ENCODE measurements at places on chromosomes 2 and 18. TPM values are rescaled to one million over a fixed set of nuclear protein-coding genes. Genes with fewer than 3 reads are reported as not detected.

GRCh38 chr2:45256173-45256866 lies 247.1 kb upstream of the SIX2 start:
- DNase-seq = no peak

DNA sequence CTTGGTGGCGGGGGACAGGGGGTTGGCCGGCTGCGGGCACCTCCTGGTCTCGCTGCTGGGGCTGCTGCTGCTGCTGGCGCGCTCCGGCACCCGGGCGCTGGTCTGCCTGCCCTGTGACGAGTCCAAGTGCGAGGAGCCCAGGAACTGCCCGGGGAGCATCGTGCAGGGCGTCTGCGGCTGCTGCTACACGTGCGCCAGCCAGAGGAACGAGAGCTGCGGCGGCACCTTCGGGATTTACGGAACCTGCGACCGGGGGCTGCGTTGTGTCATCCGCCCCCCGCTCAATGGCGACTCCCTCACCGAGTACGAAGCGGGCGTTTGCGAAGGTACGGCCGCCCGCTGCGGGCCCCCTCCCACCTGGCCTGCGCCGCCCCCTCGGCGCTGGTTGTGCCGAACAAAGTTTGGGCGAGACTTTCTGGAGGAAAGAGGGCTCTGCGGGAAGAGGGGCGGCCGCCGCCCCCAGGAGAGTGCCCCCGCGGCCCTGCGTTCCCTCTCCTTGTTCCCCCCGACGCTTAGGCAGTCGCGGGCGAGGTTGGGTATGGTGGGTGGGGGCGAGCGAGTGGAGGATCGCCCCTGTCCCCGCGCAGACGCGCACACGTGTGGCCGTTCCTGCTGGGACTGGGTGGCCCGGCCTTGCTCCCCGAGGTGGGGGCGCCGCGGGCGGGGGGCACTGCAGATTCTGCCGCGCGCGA lies 866 bp downstream of the CRIM1 start:
- peak; percentile 86 for DNase-seq

DNA sequence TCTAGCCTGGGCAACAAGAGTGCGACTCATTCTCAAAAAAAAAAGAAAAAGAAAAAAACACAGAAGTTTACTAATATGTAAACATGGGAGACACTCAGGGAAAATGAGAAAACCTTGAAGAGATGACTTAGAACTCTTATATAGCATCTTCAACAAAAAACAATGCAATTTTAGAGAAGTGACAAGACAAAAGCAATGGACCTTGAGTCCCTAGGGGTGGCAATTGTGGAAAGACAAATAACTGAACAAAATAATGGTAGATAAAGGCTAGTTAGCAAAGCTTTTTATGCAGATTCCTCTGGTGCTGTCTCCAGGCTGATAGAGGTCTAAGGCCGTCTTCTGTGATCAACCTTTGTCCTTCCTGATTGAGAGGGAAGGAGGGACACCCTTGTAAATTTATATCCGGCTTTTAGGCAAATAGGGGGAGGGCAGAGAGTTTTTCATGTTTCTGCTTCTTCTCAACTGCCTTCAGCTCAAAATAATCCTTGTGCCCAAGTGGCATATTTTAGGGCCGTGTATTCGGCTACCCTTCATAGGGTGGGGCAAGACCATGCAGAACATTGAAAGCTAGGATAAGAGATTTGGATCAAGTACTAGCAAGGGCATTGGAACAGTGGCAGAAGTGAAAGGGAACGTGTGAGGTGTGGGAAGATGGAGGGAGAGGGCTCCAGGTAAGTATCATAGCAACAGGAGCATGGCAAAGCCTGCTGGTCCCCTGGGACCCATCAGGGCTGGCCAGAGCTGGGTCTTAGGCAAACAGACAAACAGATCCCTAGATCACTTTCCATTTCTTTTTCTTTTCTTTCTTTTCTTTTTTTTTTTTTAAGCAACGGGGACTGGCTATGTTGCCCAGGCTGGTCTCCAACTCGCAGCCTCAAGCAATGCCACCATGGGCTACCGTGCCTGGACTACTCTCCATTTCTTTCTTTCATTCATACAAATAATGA lies 116.2 kb upstream of the STPG4 start:
- DNase-seq = no peak

DNA sequence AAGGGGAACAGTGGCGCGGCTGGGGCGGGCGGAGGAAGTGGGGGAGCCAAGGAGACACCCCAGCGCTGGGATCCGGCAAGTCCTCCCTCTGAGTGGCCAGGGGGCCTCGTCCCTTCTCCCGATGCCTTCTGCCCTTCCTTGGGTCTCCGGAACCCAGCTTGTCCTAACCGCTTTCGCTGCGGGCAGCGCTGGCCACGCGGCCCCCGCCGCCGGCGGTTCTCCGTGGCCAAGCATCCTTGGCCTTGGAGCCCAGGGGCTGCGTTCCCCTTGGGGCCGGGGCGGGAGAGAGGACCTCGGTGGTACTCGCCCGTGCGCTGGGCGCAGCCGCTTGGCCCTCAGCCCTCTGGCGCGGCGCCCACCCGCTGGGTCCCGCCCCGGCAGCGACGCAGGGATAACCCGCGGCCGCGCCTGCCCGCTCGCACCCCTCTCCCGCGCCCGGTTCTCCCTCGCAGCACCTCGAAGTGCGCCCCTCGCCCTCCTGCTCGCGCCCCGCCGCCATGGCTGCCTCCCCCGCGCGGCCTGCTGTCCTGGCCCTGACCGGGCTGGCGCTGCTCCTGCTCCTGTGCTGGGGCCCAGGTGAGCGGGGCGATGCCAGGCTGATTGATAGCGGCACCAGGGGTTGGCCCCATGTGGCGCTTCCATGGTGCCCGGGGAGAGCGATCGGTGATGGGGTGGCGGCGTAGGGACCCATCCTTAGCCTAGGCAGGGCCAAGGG lies 128.7 kb downstream of the UXS1 start:
- no peak for DNase-seq

DNA sequence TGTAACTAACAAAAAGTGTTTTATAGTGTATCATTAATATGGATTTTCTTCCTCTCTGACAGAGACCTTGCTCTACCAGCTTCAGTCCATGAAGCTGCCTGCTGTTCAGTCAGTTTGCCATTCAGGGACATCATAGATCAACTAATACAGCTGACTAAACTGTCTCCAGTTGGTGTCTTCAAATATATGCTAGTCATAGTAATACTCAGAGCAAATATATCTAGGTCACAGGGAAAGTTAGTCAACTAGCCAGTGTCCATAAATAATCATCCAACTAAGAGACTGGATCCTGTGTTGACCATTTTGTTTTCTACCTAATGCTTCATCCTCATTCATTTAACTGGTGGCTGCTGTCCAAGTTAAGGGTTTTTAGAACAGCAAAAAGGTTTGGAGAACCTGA lies 38.2 kb upstream of the LRPPRC start:
- DNase-seq = no peak

DNA sequence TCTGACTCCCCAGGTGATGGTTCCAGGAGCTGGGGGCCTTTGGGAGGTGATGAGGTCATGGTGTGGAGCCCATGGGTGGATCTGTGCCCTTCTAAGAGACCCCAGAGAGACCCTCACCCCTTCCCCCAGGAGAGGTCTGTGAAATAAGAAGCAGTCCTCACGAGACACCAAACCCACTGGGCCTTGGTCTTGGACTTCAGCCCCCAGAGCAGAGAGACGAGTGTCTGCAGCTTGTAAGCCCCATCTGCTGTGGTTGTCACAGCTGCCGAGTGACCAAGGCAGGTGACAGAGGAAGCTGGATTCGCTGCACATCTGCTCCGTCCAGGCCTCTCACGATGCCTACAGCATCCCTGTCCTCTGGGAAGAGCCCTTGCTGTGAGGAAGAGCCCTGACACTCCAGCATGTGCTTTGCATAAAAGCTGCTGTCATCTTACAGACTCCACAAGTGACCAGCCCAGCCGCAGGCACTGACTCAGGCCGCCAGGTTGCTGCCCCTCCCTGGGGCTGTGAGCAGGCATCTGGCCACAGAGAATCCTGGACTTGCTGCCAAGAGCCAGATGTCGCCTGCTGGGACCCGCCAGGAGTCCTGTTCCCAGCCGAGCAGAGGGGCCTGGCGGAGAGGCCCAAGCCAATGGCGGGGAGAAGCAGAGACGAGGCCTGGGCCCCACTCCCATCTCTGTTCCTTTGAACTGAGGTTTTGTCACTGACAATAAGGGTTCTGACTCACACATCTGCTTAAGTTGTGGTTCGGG lies 150.8 kb downstream of the PXDN start:
- peak; percentile 70 for DNase-seq

DNA sequence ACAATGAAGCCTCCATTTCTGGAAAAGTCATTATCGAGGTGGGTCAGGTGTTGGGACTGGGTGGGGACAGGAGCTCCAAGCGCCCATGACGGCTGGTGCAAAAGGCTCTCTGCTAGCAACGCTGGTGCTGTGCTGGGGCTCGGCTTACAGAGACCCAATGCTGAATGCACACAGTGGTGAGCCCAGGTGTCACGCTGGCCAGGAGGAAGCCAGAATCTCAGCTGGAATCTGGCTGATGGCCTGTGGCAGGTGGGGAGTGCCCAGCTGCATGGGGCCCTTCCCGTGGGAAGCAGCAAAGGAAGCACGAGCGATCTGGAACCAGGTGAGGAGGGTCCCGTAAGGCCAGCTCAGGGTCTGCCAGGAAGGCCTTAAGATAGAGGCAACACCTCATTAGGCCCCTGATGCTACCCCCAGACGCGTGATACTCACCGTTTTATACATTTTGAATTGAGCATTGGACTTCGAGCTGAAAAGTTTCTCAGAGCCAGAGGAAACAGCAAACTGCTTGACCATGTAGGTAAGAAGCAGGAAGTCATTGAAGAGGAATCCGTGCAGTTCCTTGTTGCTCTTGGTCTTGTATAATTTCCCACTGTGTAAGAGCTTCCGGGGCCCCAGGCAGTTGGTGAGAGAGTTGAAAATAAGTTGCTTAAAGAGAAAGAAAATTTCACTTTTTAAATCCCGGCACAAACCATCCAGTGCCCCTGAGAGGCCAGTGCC lies 34.7 kb downstream of the FAM228A start:
- DNase-seq = no peak

- no peak for DNase-seq
Observed at GRCh38 chr2:172944794-172945509, 130.7 kb upstream of the MAP3K20 start.

GRCh38 chr2:145845923-145846322 lies 1326.0 kb upstream of the ZEB2 start:
- no peak for DNase-seq

DNA sequence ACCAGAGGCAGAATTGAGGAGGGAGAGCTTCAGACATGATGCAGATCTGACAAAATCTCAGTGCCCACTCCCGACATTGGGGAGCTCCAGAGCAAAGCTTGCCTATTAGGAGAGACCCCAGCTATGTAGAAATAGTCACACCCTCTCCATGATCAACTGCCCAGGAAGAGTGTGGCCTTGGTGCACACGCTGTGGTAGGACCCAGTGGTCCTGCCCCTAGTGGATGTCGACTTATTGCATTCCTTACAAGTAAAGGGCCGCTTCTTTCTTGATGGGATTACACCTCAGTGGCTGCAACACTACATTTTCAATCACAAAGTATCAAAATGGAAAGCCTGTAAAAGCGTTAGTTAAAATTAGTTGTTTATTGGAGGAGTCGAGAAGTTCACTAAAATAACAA lies 64.2 kb downstream of the VRK2 start:
- no peak for DNase-seq

DNA sequence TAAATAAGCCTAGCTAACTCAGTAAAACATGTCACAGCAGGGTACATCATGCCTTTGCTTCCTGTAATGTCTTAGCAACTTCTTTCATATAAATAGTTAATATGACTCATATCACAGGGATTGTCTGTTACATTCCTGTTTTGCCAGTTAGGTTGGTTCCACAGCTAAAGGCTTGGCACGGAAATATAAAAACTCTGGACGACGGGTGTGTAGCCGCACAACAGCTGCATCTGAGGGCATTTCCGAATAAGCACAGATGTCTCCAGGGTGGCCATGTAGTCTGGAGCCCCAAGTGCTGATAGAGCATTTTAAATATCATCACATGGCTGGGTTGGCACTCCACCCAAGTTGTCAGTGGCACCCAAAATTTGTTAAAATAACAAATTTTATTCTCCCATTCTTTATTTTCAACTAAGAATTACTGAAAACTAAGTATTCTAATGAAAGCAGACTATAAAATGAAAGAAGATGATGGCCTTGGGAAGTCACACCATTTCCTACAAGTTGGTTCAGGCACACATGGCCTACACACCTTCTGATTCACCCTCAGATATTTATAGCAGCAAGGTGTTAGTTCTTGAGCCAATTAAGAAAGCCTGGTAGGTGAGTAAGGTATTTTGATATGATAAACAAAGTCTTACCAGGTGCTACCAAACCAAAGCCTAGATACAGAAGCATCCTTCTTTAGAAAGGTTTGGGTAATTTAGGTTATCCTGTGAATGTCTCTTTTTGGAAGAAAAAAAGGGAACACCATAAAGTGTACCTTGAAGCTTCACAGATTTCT lies 61.8 kb upstream of the STK17B start:
- DNase-seq = no peak

DNA sequence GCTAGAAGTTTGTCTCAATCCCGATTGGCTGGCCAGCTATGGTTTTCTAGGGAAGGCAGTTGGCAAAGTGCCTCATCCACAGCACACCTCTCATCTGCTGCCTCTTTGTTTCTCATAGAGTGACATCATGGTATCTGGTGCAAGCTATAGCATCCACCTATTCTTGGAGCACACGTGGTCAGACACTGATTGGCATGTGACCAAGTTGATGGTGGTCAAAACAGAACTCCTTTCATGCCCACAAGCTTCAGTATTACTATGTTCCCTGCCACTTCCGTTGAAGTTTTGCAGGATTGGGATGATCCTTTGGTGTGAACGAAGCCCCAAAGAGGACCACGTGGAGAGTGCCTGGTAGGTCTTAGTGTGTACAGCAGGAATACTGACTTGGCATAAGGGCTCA lies 28.8 kb downstream of the TTC32 start:
- DNase-seq = no peak

DNA sequence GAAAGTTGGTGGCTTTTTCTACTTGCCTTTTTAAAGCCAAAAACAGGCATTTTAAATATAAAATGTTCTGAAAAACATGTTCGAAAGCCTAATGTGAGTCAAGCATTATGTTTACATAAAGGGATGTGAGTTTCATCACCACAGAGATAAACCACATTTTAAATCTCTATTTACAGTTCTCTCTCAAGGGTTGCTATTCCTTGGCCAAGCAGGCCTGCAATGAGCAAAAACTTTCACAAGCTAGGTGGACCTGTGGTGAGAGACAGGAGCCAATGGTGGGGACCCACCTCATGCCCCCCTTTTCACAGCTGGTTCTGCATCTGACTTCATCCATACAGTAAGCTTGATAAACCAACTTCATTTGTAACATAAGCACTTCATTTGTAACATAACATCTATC lies 65.1 kb downstream of the CUL3 start:
- no peak for DNase-seq

- DNase-seq = no peak
Observed at GRCh38 chr2:182090486-182090885, 104.8 kb downstream of the PPP1R1C start.

Gene LONRF2
- 0.26 TPM for polyA plus RNA-seq

Gene KCNK3
- 0.61 TPM for polyA plus RNA-seq

Gene BMP10
- polyA plus RNA-seq = not detected

Gene PAX8
- 0.06 TPM for polyA plus RNA-seq

Gene RUFY4
- polyA plus RNA-seq = 2.7 TPM

Gene IL36B
- polyA plus RNA-seq = not detected

Gene DCDC2C
- 0.22 TPM for polyA plus RNA-seq

Gene SLC16A14
- 2.2 TPM for polyA plus RNA-seq

Gene NEU2
- polyA plus RNA-seq = not detected

Measured in spleen (tissue), 13 donors.